HTR-8/SVneo (cell line): ENCODE measurements at places on chromosomes 16 and 17.

- no peak for DNase-seq
Measured at GRCh38 chr17:72804949-72805707, 287.4 kb downstream of the SLC39A11 start.

DNA sequence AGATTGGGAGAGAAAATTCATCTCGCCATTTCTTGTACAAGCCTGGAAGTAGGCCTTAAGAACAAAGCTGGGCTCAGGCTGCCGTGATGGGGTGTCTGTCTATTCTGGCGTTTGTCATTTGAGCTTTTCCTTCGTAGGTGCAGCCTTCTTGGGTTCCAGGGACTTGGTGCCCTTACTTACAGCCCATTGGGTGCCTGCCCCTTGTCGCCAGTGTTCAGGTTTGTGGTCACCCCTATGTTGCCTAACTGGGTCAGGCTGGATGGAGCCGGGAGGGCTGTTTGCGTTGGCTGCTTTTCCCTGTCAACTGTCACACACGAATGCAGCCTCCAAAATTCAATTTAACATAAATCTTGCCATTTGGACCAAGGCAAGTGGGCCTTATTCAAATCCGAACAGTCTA, 23.7 kb upstream of the MED9 start:
- no peak for DNase-seq

GRCh38 chr17:43574896-43575525, 28.9 kb upstream of the ETV4 start:
- DNase-seq: no peak

DNA sequence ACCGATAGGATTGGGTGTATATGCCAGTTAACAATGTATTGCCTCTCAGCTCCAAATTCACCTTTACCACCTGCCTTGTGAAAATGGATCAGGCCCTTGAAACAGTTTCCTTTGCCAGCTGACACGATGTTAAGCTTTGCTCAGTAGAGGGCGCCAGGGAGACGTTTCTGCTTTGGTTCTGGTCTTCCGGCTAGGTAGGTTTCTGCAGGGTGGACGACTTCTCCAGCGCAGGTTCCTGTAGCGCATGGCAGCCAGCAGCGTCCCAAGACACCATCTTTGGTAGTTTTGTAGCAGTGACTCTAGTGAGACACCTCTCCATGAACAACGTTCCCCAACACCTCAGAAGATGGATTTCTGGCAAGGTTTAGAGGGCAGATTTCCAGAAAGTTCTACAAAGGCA, 24.0 kb downstream of the SYCE1L start:
- DNase-seq: no peak

GRCh38 chr17:79968116-79968515, 67.6 kb downstream of the TBC1D16 start:
- DNase-seq: no peak

DNA sequence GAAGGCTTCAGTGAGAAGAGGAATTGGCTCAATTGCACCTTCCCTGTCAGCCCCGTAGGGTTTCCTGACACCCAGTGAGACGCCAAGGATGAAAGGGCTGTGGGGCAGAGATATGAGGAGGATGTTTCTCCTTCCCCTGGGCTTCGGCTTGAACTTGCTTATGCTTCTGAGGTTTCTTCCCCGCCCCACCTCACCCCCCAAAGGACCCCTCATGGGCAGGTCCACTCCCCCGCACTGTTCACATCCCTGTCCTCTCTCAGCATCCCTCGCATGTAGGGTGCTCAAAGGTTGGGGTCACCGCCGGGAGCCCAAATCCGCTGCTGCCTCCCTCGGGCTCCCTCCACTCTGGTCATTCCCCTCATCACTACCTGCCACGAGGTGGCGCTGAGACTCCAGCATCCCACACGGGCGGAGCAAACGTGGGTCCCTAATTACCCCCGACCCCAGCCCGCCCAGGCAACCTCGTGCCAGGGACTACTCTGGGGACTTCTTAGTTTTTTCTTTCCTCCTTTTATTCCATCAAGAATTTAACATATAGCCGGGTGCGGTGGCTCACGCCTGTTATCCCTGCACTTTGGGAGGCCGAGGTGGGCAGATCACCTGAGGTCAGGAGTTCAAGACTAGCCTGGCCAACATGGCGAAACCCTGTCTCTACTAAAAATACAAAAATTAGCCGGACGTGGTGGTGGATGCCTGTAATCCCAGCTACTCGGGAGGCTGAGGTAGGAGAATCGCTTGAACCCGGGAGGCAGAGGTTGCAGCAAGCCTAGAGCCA, 3.3 kb upstream of the TRARG1 start:
- DNase-seq: peak; percentile 82

DNA sequence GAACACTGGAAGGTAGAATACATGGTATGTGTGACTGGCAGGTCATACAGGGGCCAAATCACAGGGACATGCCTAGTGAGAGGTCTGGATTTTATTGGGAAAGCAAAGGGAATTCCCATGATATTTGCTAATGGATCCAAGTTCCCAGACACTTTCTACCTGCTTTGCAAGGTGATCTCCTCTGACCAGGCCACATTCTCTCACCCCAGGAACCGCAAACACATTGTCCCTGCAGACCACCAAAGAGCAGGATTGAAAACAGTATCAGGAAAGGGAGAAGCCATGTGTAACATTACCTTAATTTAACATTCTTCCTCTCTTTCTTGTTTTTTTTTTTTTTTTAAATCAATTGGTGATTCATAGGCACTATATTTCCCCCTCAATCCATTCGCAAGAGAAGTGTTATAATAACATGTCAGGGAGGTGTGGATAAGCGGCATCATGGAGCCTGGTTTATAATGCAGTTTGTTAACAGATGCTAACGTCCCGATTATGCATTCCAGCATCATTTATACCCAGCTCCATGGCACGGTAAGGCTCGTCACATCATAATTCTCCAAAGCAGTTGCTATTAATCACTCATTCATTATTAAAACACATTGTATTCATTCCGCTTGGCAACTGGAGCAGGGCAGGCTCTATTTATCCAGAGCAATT, 155.1 kb upstream of the CCL2 start:
- no peak for DNase-seq

DNA sequence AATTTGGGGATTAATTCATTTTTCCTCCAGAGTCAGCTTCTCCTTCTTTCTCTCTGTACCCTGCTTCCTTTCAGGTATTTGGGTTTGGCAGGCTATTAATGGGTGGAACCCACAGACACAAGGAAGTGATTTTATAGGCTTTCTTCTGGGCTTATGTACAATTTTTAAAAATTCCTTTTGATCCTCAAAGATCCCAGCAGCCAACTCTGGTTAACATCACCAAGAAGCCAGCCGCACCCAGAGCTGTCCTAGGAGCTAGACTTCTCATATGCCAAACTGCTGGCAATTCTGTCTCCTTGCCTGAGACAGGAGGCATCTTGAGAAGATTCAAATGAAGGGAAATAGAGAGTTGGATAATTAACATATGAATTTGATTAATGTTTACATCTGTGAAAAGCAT, 47.2 kb upstream of the ELAC2 start:
- DNase-seq: no peak

GRCh38 chr16:22030087-22030812, 22.3 kb downstream of the MOSMO start:
- no peak for DNase-seq

DNA sequence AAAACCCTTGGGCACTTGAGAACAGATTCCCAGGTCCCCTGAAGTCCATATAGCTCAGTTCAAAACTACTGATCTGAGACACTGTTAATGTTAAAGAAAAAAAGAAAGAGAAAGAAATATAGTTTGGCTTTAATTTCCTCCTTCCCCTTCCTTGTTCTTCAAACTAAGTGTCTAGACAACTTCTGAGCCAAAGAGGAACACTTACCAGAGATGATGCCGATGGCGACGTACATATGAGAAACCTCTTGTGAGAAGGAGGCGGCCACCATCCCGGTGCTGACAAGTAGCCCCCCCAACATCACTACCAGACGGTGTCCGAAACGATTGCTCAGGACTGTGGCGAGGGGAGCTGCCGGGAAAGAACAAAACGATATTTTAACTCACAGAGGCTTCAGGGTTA, 17.2 kb downstream of the SLC16A6 start:
- DNase-seq: no peak

DNA sequence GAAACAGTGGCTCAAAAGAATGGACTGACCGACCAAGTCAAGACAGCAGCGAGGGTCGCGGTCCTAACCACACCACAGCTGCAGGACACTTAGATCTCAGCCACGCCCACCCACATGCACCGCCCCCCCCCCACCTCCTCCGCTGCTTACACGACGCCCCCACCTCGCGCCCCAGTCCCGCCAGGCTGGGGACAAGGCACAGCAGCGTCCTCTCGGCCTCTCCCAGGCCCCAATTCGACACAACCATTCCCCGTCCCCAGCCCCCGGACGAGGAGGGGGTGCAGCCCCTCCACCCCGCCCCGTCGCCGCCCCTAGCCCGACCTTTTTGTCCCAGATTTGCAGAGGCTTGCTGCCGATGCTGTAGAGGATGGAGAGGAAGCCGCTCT, 477 bp downstream of the CFAP20 start:
- DNase-seq: no peak

- DNase-seq: no peak
Measured at GRCh38 chr17:50604513-50604912, 30.2 kb upstream of the ABCC3 start.

GRCh38 chr16:56041556-56042140, 149.6 kb upstream of the GNAO1 start:
- no peak for DNase-seq

DNA sequence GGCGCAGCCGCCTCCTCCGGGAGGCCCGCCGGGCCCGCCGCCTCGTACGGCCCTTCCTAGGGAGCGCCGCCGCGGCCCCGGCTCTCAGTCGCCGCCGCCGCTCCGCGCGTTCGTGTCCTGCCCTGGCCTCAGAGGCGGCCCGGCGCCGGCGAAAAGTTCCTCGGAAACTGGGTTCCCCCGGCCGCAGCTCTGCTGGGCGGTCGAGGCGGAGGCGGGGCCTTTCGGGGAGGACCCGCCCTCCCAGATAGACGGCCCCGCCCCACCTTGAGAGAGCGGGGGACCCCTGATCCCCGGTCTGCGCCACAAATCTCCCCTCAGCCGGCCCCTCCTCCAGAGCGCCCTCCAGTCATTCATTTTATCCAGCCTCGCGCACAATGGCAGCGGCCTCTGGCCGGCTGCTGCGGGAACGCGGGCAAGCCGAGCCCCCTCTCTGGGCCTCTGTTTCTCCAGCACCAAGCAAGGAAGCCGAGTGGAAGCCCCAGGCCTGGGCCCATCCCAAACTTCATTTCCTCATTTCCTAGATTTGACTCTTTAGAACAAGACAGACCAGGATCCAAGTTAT, at the start of gene SREBF1:
SREBF1 (minus strand) TSS at position 169 of the 562 bp plus-strand sequence. CDS start 169 bp downstream, outside the sequence.
- DNase-seq: peak; percentile 88

DNA sequence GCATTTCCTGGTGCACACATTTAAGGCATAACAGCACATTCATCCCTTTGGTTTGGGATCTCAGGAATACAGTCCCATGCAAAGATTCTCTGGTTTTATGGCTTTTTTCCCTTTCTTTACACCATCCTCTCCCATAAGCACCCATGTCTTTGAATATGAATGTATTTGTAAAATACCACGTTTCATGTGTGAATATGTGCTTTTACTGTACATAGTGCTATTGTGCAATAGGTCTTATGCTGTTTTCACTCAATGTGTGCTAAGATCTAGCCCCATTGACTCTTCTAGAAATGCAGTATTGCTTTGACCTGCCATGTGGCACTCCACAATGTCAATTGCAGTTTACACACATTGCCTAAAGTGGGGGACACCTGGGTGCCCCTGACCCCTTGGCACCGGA, 10.1 kb upstream of the SPNS1 start:
- no peak for DNase-seq

GRCh38 chr17:38485146-38485468, 56.8 kb downstream of the ARHGAP23 start:
- DNase-seq: no peak

DNA sequence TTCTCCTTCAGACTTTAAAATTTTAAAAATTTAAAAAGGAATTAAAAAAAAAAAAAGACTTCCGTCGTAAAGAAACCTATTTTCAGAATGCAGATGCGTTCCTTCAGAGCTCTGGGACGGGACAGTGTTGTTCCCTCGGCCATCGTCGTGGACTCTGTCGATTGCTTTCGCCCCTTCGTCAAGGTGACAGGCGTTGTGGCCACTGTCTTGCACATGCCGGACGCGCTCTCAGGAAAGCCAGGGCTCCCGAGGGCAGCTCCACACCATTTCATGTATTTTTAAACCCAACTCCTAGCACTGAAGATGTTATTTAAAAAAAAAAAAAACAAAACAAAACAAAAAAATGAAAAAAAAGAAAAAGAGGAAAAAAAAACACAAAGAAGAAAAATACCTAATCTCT, 22.3 kb downstream of the TMC6 start:
- DNase-seq: no peak

- no peak for DNase-seq
Measured at GRCh38 chr16:11342021-11342855, 3.0 kb upstream of the RMI2 start.
